WERI-Rb-1 (cell line): ENCODE measurements at places on chromosomes 5 and 9.

- no peak for DNase-seq
These were observed 26.6 kb downstream of the HABP4 start for GRCh38 chr9:96476591-96476990.

GRCh38 chr9:107612136-107612535 lies 122.6 kb upstream of the KLF4 start:
- no peak for DNase-seq

- no peak for DNase-seq
These were observed 40.3 kb downstream of the NUP188 start for GRCh38 chr9:128987805-128988204.

GRCh38 chr5:95712347-95712958 lies 18.7 kb upstream of the RHOBTB3 start:
- no peak for DNase-seq

- no peak for DNase-seq
These were observed 227.5 kb upstream of the NR4A3 start for GRCh38 chr9:99594056-99594780.

- peak; percentile 69 for DNase-seq
These were observed 56.2 kb downstream of the PLAC8L1 start for GRCh38 chr5:146048994-146049703.

DNA sequence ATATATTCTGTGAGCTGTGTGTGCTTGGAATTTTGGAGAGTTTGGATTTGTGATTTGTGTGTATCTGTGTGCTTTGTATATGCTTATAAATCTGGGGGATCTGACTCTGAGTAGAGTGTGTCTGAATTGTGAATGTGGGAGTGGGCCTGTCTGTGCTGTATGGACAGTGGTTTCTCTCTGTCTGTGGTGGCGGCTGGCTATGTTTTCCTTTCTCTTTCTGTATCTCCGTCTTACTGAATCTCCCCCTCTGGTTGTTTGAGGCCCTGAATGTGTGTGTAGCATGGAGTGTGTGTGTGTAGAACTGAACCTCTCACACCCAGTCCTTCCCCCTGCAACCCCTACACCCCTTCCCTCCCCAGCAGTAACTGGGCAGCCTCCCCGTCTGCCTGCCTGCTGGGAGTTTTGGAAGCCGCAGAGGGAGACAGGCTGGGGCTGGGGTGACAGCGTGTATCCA lies 4.7 kb downstream of the CXXC5 start:
- DNase-seq: no peak

DNA sequence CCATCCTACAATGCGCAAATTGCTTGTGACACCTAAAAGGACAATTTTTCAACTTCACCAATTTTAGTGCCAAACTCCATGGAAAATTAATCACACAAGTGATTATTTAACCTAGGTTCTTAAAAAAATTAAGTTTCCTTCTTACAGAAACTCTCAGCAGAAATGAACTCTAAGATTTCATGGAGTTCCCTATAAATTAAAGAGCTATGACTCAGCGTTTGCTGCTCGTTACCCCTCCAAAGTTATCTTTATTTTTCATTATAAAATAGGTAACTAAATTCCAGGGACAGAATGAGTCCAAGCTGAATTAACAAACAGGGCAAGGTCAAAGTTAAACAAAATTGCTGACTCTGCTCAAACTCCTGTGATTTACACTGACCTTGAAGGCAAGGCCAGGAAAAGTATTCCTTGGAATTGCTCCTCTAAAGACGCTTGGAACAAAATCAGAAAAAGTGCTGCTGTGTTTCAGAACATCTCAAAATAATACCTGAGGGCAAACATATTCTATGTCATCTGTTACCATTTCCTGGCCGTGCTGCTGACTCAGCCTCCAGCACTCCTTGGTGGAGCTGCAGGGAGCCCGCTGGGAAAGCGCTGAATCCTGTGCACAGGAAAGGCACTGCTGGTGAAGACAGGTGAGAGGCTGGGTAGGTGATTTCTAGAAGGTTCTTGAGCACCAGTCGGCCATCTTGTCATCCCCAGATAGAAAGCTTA lies 2.5 kb upstream of the CMBL start:
- DNase-seq: no peak

- peak; percentile 30 for DNase-seq
These were observed 232.2 kb downstream of the SYK start for GRCh38 chr9:91033797-91034196.

GRCh38 chr5:180330270-180330648 lies 22.9 kb downstream of the GFPT2 start:
- no peak for DNase-seq

- no peak for DNase-seq
These were observed 44.5 kb upstream of the STK32A start for GRCh38 chr5:147190331-147190730.

DNA sequence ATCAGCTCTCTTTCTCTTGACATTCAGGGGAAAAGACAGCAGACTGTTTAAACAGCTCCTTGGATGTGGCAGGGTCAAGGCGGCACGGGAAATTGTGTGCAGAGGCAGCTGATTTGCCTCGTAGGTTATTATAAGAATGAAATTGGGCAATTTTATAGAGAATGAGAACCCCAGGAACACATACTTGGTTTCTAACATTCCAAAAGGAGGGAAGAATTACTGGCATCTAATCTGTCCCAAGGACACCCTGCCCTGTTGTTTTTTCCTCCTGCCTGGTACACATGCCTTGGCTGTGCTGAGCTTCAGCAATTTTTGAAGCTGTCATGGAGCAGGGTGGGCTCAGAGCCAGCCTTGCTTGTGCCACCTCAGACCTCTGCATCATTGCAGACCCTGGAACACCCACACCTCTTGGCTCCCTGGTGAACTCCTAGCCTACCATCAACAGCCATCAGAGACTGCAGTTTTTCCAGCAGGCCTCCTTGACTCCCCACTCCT lies 143.6 kb downstream of the BOD1 start:
- DNase-seq: no peak

GRCh38 chr5:156687514-156687913 lies 162.6 kb upstream of the PPP1R2B start:
- no peak for DNase-seq

GRCh38 chr9:124286292-124286931 lies 28.7 kb downstream of the NEK6 start:
- no peak for DNase-seq

GRCh38 chr5:74763504-74763903 lies 3.4 kb downstream of the GFM2 start:
- no peak for DNase-seq

DNA sequence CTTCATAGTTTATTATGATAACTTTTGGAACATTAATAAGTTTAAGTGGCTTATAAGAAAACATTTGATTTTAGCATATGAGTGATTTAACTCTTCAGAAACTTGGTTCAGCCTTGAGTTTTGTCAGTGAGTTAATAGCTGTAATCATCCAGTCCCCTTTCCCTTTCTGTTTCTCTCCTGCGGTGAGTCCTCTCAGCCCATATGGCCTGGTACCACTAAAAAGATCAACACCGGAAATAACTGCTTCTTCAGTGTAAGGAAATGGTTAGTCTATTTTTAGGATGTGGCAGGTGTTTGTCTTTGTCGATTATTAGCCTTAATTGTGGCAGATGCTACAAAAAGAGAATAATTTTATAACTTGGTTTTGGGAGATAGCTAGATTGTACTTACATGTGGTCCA lies 120.2 kb upstream of the GRHPR start:
- no peak for DNase-seq

- DNase-seq: peak; percentile 88
These were observed 129.2 kb downstream of the MYO10 start for GRCh38 chr5:16806711-16807546.

GRCh38 chr5:73213566-73213998 lies 40.6 kb downstream of the TMEM174 start:
- no peak for DNase-seq

- no peak for DNase-seq
These were observed 33.9 kb upstream of the FOXB2 start for GRCh38 chr9:76985581-76985980.
